T-helper 2 cell treated with Interferon-gamma antibody and Interleukin-4, amounts not matched to agents 5 μg/mL and 100 μg/mL, for 36 hours (primary cell): ENCODE measurements at places on chromosomes 16 and 17.
A peak's percentile ranks its signal among the peaks of the same experiment; 100 is the strongest.

- no peak for DNase-seq
Observed at GRCh38 chr16:54649876-54650275, 280.8 kb upstream of the IRX5 start.

DNA sequence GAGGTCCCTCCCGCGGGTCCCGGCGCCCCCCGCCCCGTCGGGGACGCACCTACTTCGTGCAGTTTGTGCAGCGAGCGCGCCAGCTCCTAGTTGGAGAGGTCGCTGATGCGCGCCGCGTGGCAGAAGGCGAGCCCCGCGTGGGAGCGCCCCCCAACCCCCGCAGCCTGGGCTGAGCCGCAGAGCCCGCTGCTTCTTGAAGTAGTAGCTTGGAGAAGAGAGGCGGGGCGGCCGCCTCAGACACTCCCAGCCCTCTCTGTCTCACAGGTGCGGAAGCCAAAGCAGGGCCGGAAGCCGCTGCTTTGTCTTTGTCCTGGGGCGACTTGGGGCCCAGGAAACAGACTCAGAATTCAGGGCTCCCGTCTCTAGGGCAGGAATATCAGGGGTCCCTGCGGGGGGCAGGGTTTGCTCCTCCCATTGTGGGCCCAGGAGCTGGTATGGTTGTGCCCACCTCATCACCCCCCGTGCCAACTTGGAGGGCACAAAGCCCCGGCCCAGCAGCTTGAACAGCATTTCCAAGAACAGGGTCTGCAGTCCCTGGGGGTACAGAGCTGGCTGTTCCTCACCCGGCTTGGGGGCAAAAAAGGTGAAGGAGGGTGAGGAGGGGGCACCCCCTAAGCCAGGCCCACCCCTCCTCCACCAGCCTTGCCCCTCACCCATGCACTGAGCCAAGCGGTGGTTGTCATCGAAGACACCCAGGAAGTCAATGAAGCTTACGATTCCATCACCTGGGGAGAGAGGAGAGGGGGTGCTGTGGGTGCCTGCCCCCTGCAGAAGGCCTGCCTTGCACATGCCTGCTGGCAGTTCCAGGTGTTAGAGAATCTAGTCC is 13.5 kb downstream of the SPATA32 start:
- DNase-seq, result peak; percentile 76

GRCh38 chr17:77214743-77215142 is 74.0 kb downstream of the SEC14L1 start:
- no peak for DNase-seq

DNA sequence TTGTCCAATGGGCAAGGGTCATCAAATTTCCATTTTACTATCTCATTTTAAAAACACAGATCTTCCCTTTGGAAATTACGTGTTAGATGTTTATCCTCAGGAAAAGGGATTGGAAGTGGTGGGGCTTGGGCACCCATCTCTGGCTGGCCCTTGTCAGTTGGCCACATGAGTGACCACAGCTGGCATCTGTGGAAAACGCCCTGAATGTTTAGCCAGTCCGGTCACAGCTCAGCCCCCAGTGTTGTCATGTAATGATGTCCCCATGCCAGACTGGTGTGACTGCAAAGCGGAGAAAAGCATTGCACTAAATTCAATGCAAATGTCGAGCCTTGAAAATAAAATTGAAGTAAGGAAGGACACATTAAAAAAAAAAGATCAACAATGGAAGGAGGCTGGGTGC is 53.0 kb downstream of the TMC6 start:
- no peak for DNase-seq

DNA sequence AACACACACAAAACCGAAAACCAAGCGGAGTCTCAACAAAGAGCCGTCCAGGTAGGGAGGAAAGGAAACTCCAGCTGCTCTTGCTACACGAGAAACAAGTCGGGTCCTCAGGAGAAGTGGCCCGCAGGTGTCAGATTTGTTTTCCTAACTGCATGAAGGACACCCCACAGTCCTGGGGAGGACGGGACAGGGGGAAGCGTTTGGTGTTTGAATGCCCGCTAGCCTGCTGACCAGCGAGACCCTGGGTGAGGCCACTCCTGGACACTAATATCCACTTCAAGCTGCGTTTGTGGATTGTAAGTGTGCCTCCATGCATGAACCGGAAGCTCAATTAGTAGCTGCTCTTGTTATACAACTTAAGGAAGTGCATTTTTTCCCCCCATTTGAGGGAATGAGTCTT is 299.5 kb downstream of the MAF start:
- no peak for DNase-seq

DNA sequence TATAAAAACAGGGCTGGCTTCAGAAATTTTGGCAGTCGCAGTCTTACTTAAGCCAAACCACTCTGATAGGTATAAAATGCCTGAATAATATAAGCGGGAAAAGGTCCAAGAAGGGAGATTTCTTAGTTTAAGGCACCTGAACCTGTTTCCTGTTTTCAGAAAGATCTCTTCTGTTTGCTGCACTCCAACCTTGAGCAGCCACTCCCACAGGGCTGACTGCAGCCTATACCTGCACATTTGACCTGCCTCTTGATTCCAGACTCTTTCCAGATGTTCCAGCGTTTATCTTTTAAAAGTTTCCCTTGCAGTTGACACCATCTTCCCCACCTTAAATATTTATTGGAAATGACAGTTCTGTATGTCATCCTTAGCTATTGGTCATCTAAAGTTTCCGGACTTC is 132.2 kb downstream of the SKAP1 start:
- no peak for DNase-seq

DNA sequence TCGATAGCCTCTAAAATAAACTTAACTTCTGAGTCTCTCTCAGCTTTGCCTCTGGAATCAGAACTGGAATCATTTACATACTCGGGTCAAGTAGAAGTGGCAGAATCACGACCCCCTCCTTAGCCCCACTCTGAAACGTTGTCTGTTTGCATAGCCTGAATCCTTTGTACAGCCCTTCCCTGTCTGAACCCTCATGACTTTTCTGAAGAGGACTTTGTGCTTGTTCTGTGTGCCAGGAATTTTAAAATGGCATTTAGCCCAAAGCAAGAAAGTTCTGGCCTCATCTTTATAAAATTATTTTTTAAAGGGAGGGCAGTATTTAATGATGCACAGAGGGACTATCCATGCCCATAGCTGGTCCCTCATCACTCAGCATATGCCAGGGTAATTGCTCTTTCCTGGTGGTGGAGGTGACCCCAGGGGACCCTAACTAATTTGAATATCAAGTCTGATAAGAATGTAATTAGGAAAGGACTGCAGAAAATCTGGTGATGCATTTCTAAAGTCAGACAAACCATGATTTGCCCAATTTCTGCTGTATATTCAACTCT is 342.7 kb upstream of the TNRC6C start:
- no peak for DNase-seq

- no peak for DNase-seq
Observed at GRCh38 chr17:65139101-65139764, 2.1 kb downstream of the RGS9 start.

- DNase-seq, result no peak
Observed at GRCh38 chr17:78986649-78987328, 7.1 kb upstream of the LGALS3BP start.

DNA sequence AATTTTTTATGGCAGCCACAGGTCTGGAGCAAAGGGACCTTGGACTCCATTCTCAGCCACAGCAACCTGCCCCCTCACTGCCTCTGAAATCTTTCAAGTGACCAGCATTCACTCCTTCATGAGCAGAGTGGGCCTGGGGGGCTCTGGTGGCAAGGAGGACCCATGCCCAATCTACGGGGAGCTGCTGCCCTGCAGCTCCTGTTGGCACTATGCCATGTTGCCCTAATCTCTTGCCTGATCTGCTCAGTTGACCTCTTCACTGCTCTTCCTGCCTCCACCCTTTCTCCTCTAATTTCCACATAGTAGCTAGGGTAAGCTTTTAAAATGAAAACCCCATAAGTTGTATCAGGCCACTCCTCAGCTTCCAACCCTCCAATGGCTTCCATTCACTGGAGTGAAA is 2.9 kb upstream of the PRKCB start:
- DNase-seq, result no peak

- no peak for DNase-seq
Observed at GRCh38 chr16:79177018-79177417, 423.5 kb downstream of the MAF start.

DNA sequence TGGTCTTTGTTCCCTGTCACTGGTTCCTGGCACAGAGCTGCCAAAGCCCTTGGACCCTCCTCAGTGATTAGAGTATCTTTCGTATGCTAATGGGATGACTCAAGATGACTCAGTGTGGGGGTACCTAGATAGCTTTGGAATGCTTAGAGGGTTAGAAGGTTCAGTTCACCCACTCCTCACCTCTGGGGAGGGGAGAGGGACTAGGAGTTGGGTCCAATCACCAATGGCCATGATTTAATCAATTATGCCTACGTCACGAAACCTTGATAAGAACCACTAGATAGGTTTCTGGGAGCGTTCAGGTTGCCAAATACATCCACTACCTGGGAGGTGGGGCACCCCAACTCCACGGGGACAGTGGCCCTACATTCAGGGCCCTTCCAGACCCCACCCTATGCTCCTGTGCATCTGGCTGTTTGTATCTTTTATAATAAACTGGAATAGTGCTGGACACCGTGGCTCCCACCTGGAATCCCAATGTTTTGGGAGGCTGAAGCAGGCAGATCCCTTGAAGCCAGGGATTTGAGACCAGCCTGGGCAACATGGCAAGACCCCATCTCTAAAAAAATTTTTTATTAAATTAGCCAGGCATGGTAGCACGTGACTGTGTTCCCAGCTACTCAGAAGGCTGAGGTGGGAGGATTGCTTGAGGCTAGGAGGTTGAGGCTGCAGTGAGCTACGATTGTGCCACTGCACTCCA is 29.2 kb upstream of the LITAF start:
- DNase-seq, result no peak

DNA sequence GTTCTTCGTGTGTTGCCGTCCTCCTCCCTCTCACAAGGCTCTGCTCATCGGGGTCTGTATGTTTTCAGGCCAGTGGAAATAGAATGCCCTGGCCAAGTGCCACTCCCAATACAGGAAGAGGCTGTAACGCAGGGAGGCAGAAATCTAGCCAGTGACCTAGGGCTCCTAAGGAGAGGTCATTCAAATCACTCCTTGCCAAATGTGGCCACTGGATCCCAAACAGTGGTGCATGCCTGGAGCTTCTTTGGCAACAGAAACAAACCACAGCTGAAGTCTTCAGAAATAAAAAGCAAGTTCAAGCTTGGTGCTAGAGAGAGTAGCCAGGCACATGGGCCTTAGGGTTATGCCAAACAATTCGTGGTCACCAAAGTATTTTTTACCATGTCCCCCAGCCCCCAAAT is 66.1 kb downstream of the SMG6 start:
- no peak for DNase-seq

- DNase-seq, result no peak
Observed at GRCh38 chr17:13544292-13544691, 57.4 kb downstream of the HS3ST3A1 start.

DNA sequence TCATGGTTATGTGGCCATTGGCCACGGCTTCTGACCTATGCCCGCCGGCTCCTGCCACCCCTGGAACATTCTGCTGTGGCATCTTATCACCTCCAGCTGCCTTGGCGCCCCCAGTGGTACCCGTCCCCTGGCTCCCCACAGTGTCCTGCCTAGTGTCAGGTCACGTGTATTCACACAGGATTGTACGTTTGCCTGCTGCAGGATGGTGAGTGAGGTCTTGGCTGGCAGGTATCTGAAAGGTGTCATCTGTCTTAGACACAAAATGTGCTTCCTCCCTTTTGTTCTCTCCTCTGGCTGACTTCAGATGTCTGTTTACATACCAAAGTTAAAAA is 24.9 kb downstream of the DBNDD1 start:
- DNase-seq, result no peak

DNA sequence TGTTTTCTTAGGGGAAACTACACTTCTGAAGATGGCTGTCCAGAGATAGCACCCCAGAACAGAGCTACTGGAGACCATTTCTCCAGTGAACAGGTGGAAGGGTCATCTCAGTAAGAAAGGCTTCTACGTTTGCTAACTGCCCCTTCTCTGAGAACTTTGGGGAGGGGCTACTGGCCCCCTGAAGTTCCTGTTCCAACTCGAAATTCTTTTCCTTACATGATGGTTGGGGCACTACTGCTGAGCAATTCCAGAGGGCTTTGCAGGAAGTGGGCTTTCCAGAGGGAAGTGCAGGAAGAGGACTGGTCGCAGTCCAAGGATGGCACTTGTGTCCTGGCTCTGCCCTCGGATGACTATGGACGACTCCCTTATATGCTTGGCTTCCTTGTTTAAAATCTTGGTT is 31.2 kb downstream of the TOM1L2 start:
- DNase-seq, result no peak

DNA sequence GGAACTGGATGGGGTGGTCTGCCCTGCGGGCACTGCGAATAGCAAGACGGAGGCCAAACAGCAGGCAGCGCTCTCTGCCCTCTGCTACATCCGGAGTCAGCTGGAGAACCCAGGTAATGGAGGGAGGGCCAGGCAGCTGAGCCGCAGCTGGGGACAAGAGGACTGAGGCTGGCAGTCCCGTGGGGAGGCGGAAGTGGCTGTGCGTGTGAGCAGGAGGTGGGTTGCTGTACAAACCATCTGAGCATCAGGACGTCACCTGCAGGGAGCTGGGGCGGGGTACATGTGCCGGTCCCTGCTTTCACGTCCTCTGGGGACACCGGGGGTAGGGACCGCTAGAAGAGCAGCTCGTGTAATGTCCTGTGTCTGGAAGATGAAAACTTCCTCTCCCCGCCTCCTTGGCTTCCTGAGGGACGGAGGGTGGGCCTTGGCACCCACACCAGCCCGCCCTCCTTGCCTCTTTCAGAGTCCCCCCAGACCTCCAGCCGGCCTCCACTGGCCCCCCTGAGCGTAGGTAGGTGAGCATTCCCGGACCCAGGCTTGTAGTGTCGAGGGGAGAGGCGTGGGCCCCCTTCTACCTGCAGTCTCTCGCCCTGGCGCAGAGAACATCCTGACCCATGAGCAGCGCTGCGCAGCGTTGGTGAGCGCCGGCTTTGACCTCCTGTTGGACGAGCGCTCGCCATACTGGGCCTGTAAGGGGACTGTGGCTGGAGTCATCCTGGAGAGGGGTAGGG is 3.7 kb downstream of the ADAD2 start:
- DNase-seq, result peak; percentile 16

- DNase-seq, result peak; percentile 86
Observed at GRCh38 chr16:88782454-88783390, 2.3 kb downstream of the PIEZO1 start.

GRCh38 chr17:42459801-42460281 is 1.2 kb downstream of the ATP6V0A1 start:
- no peak for DNase-seq

GRCh38 chr16:782766-783403 is 5.3 kb downstream of the RPUSD1 start:
- no peak for DNase-seq

DNA sequence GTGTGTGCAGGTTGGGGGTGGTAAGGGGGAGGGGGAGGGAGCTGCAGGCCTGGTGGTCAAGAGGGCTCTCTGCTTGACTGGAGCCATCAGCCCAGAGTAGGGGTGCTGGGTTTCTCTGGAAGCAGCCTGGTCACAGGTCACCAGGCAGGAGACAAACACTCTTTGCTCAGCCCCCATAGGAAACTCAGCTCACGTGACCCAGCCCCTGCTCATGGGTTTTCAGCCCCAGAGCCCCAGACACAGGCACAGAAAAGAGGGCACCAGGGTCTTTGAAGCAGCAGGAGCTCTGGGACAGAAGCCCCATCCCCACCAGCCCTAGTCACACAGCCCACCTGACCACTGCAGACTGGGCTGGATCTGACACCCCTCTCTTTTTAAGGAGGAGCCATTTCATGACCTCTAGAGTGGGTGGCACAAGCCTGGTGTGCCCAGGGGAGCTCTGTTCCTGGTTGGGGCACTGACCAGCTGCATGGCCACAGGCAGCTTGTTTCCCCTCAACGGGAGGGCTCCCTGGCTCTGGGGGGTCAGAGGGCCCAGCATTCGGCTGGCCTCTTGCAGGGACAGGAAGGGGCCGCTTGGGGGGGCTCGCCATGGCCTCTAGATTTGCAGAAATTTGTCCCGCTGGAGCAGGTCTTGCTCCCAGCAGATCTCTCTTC is 13.8 kb upstream of the CD79B start:
- no peak for DNase-seq

- DNase-seq, result no peak
Observed at GRCh38 chr17:69418535-69418934, 4.0 kb downstream of the MAP2K6 start.
